Right lung (tissue), 10 donors: ENCODE measurements at places on chromosomes 5 and 9.
A peak's percentile ranks its signal among the peaks of the same experiment; 100 is the strongest.

DNA sequence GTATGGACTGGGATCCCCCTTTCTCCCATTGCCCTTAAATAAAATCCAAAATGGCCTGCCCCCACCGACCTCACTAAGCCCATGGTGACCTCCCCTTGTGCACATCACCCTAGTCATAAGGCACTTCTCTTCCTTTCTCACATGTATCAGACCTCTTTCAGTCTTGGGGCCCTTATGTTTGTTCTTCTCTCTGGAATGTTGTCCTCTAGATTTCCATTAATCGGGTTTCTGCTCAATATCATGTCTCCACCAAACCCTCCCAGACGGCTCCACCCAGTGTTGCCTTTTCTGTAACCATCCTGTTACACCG is 196.3 kb downstream of the ERCC6L2 start:
- no peak for DNase-seq

DNA sequence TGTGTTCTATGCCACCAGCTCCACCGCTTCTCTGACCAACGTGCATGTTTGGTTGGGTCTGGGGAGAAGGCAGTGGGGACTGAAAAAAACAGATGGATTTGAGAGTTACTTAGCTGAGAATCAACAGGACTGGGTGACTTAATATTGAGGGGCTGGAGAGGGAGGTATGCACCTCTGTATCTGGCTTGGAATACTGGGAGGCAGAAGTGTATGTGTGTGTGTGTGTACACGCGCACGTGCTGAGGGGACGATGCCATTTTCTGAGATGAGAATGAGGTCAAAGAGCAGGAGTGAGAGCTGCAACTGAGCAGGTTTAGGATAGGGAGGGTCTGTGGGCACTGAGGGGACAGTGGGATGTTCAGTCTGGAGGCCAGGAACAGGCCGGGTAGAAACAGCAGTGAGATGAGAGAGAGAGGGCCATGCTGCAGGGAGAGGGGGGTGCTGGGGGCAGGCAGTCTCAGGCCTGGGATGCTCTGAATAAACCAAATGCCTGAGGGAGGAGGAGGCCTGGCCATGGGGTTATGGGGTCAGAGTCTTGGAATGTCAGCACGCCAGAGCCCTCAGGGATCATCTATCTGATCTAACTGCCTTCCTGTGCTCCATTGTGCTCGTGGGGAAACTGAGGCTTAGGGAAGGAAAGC is 14.0 kb downstream of the PDGFRB start:
- no peak for DNase-seq

DNA sequence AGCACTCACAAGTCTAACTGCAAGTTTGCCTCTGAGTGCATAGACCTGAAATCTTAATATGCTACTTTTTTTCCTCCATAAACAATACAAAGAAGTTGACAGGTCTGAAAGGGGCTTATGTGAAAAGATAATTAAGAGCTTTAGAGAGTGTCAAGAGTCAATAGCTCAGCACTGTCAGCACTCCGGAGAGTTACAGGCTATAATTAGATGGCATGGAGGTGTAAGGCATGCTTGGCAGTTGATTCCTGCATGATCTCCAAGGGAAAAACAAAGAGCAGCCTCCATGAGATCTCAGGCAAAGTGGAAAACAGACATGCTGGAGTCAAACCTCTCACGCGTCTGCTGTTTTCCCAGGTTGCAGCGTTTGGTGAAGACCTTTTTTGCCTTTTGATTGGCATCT is 468.7 kb downstream of the TLE4 start:
- DNase-seq = no peak

- no peak for DNase-seq
These were observed 4.7 kb downstream of the ATP6V0E1 start for GRCh38 chr5:172988276-172988675.

GRCh38 chr5:134651531-134651930 is 2.9 kb downstream of the SEC24A start:
- no peak for DNase-seq

DNA sequence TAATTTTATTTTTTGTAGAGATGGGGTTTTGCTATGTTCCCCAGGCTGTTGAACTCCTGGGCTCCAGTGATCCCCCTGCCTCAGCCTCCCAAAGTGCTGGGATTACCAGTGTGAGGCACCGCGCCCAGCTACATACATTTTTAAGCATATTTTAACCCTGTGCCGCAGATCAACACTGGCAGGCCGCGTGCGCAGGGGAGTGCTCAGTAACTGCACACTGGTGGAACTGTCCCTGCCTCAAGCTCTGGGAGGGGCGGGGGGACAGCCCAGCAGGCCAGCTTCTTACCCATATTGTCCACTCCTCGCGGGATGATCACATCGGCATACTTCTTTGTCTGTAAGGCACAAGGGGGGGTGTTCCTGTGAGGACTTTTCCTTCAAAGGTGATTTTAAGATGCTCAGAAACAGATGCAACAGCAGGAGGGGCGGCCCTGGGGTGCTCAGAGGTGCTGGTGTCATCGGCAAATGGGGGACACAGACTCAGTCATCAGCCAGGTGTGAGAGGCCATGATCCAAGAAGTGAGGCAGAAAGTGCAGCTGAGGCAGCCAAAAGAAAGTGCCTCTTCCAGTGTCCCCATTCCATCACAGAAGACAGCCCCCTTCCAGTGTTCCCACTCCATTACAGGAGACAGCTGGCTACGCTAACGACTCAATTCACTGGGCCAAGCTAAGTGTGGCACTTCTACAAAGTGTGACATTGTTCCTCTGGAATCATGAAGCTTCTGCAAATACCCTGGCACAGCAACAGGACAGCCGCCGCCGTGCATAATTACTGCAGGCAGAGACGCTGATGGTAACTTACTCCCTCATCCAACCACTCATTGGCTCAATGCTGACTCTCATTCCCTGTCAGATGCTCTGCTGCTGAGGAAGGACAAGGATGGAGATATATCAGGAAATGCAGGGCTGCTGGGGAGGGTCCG is 5.2 kb downstream of the UCK1 start:
- no peak for DNase-seq

DNA sequence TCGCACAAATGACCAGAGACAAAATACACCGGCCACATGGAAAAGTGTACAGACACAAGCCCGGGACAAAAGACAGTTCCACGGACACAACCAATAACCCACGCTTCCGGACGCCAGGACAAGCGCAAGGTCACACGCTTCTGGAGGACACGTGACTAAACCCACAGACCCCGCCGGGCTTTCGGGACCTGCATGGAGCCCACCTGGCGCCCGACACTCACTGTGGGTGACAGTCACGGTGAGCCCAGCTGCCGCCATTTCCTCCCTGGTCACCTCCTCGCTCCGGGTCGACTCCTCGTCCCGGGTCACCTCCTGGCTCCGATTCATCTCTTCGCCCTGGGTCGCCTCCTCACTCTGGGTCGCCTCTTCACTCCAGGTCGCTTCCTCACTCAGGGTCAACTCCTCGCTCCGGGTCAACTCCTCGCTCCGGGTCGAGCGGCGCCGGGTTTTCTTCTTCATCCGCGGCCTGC is 470 bp downstream of the BAG1 start:
- DNase-seq = no peak

- DNase-seq = no peak
These were observed 16.4 kb upstream of the RPS14 start for GRCh38 chr5:150465927-150466326.

- no peak for DNase-seq
These were observed 367.3 kb upstream of the C9orf72 start for GRCh38 chr9:27940535-27940934.

DNA sequence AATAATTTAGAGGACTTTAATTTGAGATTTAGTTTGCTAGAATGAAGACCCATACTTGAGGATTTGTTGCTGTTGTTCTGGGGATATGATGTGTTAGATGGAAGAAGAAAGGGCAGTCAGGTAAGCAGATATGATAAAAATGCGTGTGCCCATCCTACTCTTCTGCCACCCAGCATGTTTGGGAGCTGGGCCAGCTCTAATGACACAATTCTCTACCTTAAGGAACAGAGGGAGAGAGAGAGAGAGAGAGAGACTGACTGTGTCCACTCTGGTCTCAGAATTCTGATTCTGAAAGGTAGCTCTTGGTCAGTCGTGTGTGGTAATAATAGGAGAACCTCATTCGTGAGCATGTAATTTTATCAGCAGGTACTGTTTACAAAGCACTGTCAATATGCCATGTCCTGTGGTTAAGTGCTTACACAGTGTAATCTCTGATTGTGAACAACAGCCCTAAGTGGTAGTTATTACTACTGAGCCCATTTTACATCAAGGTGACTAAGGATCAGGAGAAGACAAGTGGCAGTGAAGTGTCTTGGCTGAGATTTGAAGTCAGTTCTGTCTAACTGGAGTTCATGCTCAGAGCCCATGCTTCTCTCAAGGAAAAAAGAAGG is 307.4 kb upstream of the SEMA6A start:
- no peak for DNase-seq

- DNase-seq = peak; percentile 47
These were observed 169.7 kb upstream of the MAST4 start for GRCh38 chr5:66426259-66427138.

GRCh38 chr5:43034591-43034968 is 5.5 kb downstream of the ANXA2R start:
- DNase-seq = no peak

DNA sequence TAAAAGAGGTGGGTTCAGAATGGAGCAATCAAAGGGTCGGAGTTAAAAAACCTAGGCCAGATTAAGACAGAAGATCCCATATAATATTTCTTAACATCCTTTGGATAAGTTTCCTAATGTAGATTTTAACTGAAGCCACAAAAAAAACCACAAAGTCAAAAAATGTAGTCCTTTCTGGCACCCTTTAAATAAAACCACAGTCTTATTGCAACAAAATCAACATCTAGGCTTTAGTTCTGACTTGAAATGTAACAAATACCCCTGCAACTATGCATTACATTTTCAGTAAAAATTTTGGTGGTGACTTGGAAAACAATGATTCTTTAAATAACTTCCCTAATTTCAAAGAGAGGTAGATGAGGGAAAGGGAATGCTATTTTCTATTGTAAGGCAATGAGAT is 109.2 kb downstream of the PSAT1 start:
- no peak for DNase-seq

- no peak for DNase-seq
These were observed 337.6 kb downstream of the MLLT3 start for GRCh38 chr9:20284601-20285289.

DNA sequence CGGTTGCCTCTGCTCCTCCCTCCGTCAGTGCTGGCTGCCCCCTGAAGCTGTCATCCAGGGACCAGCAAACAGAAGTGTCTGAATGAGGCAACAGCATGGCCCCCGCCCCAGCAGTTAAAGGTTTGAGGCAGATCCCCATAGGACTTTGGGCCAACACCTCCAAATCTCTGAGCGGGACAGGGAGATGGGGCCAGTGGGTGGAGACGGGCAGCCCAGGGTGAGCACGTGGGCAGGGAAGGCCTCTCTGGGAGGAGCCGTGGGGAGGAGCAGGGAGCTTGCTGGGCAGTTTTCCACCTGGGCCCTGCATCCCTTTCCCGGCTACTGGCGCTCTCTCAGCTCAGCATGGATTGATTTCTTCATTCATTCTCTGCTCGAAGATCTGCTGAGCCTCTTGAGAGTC is 39.1 kb upstream of the NOTCH1 start:
- no peak for DNase-seq

GRCh38 chr5:149646564-149646963 is 65.3 kb downstream of the ARHGEF37 start:
- no peak for DNase-seq

GRCh38 chr5:174409070-174409469 is 315.3 kb upstream of the MSX2 start:
- DNase-seq = no peak

- no peak for DNase-seq
These were observed 245.1 kb upstream of the ELAVL2 start for GRCh38 chr9:24071091-24071490.

- DNase-seq = no peak
These were observed 164.3 kb downstream of the ENC1 start for GRCh38 chr5:74476046-74476818.

DNA sequence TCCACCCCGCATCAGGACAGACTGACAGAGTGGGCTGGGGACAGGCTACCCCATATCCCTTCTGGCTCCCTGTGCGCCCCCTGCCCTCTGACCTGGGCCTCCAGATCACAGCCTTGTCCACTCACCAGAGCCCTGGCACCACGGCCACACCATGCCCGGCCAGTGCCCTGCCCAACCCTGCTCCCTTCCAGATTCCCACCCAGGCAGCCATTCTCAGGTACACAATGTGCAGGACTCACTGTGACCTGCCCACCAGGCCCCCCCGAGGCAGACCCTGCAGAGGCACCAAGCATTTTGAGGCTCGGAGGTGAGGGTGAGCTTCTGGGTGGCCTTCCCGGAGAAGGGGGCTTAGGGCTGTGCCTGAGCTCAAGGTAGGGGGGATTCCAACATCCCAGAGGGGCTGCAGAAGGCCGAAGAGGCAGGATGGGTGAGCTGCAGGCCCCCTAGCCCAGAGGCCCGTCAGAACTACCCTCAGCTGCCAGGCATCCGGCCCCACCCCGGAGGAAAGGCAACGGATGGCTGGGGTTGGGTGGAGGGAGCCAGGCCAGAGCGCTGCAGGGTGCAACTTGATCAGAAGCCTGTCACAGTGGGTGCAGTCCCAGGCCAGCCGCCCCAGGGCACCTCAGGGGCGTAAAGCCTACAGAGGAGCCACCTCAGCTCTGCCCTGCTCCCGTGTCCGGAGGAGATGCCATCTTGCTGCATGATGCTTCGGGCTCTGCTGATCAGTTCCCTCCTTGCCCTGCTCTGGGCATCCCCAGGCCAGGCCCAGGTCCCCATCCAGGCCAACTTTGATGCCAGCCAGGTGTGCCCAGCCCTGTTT is at the start of gene LCNL1:
TSS of gene LCNL1 (plus strand) at position 762 of the 820 bp plus-strand sequence. CDS start 594 bp downstream, outside the sequence.
- DNase-seq = no peak

DNA sequence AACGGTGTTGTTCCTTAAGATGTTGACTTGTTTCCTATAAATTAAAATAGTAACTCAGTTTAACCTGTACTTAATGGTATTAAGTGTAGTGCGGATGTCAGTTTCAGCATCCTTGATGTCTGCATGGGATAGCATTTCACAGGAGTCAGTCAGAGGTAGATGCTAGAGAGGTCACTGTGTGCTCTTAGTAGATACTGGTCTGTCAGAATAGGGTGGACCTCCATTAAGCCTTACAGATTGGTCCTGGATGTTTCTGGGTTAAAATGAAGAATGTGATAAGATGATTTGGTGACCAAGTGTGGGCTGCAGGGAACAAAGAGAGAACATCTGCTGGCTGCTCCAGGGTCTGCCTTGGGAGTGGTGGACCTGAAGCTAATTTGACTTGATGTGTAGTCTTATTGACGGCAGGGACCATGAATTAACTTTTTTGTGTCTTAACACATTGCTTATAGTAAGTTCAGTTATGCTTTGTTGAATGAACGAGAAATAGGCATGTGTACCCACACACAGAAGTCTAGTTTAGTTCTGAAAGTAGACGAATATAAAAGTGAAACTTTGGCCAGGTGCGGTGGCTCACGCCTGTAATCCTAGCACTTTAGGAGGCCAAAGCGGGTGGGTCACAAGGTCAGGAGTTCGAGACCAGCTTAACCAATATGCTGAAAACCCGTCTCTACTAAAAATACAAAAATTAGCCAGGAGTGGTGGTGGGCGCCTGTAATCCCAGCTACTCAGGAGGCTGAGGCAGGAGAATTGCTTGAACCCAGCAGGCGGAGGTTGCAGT is 12.5 kb downstream of the RAB24 start:
- no peak for DNase-seq

DNA sequence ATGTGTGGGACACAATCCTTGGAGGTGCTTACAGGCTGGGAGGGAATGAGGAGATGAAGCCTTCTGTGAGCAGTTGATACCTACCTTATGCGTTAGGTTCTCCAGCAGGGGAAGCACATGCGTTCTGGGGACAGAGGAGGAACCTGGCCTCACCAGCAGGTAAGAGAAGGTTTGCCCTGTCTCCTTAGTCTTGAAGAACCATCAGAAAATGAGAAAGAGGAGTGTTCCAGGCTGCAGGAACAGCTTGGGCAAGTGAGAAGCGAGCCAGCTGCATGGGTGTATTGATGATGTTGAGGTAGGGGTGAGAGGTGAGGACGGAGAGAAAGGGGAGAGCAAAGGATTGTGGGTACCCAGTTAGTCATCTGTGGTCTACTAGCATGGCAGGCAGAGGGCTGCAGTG is 156.9 kb upstream of the MVB12B start:
- DNase-seq = no peak
